Transverse colon (tissue), 4 donors: ENCODE measurements at places on chromosomes 16 and 17. TPM values are rescaled to one million over a fixed set of nuclear protein-coding genes. Genes with fewer than 3 reads are reported as not detected.

DNA sequence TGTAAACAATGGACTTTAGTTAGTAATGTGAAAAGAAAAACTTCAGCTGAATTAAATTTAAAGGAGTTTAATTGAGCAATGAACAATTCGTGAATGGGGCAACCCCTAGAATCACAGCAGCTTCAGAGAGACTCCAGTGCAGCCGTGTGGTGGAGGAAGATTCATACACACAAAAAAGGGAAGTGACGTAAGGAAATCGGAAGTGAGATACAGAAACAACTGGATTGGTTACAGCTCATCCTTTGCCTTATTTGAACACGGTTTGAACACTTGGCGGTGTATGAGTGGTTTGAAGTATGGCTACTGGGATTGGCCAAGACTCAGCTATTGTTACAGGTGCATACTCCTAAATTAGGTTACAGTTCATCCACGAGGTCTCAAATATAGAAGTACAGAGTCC, 460.4 kb upstream of the ASIC2 start:
- no peak for DNase-seq

GRCh38 chr17:31309556-31309955, 4.3 kb downstream of the EVI2B start:
- DNase-seq: no peak

DNA sequence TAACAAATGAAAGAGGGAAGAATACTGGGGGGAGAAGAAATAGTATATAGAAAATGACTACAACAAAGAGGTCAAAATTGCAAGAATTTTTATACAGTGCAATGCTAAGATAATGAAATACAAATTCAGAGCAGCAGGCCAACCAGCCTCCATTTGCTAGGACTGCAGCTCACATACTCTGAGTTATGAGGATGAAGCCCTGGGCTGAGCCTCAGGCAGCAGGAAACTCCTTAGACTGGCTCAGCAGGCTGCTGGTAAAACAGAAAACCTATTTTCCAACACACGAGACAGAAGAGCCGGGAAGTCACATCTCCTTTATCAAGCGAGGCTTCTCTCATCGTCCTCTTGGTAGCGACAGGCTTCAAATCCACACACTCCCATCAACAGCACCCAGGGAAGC, 296.5 kb downstream of the SLC39A11 start:
- DNase-seq: no peak

DNA sequence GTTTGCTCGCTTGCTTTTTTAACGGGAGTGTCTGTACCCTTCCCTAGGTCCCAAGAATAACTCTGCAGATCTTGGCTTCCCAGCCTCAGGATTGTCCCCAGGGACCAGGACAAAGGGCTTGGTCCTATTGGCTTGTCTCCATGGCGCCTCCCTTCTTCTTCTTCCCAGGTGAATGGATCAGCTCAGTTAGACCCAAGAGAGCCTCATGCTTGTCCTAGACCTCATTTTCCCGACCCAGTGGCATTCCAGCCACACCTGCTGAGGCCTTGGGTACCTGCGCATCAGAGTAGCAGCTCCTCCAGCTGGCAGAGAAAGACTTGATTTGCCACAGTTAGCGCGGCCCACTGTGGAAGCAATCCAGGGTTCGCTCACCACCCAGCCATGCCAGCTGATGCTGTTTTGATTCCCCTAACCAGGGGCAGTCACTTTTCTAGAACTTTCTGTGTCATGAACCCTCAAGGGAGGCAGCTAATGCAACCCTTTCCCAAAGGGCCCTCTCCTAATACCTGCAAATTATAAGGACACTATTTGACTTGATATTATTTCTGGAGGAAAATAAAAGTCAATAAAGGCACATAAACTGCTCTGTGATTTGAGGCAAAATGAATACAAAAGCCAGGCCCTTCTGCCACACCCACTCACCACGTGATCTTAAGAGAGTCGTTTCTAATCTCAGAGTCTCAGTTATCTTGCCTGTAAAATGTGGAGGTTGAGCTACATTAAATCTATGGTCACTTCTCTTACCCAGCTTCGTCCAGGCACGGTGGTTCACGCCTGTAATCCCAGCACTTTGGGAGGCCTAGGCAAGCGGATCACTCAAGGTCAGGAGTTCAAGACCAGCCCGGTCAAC, 13.9 kb downstream of the GPR142 start:
- DNase-seq: peak; percentile 30

DNA sequence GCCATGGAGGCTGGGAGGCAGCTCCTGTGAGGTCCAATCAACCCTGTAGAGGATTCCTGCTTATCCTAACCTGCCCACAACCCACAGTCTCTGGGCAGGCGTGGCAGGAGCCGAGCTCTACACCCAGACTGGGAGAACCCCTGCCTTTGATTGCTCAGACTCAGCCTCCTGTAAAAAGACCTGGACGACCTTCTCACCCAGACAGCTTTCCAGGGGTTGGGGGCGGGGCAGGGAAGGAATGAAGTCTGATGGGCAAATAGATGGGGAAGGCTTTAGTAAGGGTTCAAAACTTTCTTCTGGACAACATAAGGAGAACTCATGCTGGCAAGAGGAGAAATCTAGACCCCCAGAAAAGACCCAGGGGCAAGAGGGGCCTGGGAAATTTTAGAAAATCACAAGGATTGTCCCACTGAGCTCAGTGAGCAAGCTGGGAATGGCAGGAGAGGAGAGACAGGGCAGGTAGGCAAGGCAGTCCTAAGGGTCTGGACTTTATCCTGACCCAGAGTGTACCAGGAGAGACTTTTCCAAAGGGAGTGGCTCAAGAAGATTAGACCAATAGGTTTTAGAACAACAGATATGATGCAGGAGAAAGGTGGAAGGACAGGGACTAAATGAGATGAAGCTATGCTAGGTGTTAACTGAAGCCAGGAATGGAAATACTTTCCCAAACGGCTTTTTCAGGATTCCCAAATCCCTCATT, 70.8 kb downstream of the TMEM132E start:
- no peak for DNase-seq

Gene MXRA7
- total RNA-seq: 54.5 TPM

Gene CPHXL2
- total RNA-seq: not detected

Gene CHD9NB
- total RNA-seq: 3.1 TPM
